Panc1 (cell line): ENCODE measurements at places on chromosomes 11 and 22. TPM values are rescaled to one million over a fixed set of nuclear protein-coding genes. Genes with fewer than 3 reads are reported as not detected.

The GAL gene
- total RNA-seq: 16.5 TPM

The CHEK1 gene
- total RNA-seq: 71.6 TPM

The NOX4 gene
- not detected for total RNA-seq

The SLC35F2 gene
- 89.4 TPM for total RNA-seq

The ACTN3 gene
- 0.13 TPM for total RNA-seq

The UEVLD gene
- total RNA-seq: 26.7 TPM

The APOBEC3H gene
- total RNA-seq: not detected

The MAPK8IP2 gene
- total RNA-seq: 38.4 TPM

The OR6A2 gene
- 0.15 TPM for total RNA-seq

The APOA4 gene
- not detected for total RNA-seq

The DBX1 gene
- total RNA-seq: not detected

The MSANTD2 gene
- 20.5 TPM for total RNA-seq

The OR8I2 gene
- total RNA-seq: not detected

The CCDC15 gene
- total RNA-seq: 2.8 TPM

The OR5D14 gene
- not detected for total RNA-seq

The MRTFA gene
- total RNA-seq: 62.1 TPM

The EXPH5 gene
- 0.85 TPM for total RNA-seq

The HBE1 gene
- 3.2 TPM for total RNA-seq

The TFIP11 gene
- 29.8 TPM for total RNA-seq

The SLC1A2 gene
- 0.21 TPM for total RNA-seq

The OR51E2 gene
- total RNA-seq: not detected

The SH3BP1 gene
- 6.8 TPM for total RNA-seq

The SHANK3 gene
- total RNA-seq: 7.6 TPM

The MN1 gene
- total RNA-seq: 0.51 TPM

The BDNF gene
- 0.36 TPM for total RNA-seq

The DUSP8 gene
- total RNA-seq: 5.5 TPM

The TMEM132A gene
- total RNA-seq: 154 TPM

The HPS5 gene
- 27.7 TPM for total RNA-seq

The MLC1 gene
- not detected for total RNA-seq

The MAPK1 gene
- total RNA-seq: 122 TPM

The RTN4R gene
- 16.3 TPM for total RNA-seq

The MS4A7 gene
- 0.23 TPM for total RNA-seq

The SESN3 gene
- 1.4 TPM for total RNA-seq

The POU2AF2 gene
- total RNA-seq: not detected

The RHOD gene
- 33.5 TPM for total RNA-seq

The HOATZ gene
- not detected for total RNA-seq

The DCHS1 gene
- total RNA-seq: 2.2 TPM

The CNIH2 gene
- total RNA-seq: 9.3 TPM

The ARHGAP20 gene
- total RNA-seq: 0.05 TPM

The FOLR3 gene
- total RNA-seq: not detected

The RHOG gene
- 156 TPM for total RNA-seq

The LRRC56 gene
- 9.8 TPM for total RNA-seq

The TMEM191B gene
- total RNA-seq: 3.7 TPM

The FIBIN gene
- total RNA-seq: not detected
